ENCODE measurements at places on chromosomes 1 and 21.

DNA sequence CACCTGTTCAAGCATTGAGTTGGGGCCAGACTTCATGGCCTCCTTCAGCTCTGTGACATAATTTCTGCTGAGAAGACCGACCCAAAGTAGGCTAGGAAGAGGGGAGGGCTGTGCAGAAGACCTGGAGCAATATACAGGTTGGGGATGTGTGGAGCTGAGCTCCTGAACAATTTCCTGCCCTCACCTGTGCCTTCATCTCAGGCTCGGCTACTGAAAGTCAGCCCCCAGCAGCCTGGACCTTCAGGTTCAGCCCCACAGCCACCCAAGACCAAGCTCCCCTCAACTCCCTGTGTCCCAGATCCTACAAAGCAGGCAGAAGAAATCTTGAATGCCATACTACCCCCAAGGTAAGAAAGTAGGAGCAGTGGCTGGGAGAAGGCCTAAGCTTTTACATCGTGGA lies 662 bp downstream of the DNALI1 start:
- no peak for DNase-seq

DNA sequence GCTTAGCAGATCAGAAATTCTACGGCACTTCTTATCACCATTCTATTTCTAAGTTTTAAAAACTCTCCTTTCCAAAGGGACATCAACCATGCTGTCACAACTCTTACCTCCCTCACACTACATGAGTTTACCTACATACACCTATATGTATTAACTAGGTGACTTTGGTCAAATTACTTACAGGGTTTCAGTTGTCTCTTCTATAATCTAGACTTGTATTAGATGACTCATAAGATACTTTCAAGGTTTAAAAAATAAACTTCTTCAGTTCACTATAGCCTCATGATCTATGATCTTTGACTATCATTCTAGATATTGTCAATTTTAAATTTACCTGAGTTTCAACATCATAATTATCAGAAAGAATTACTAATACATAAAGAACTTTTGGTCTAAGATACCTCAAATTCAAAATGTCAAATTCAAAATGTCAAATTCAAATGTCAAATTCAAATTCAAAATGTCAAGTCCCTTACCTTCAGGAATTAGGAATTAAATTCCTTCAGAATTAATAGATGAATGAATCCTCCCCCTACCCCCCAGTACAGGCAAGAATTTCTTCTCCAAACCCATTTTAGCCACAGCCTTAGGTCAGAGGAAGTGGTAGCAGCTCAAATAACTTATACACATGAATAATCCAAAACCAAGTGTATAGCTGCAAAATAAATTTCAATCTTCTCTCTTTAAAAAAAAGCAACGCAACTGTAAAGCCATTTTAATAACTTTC lies 31.1 kb downstream of the OTUD7B start:
- DNase-seq = no peak

DNA sequence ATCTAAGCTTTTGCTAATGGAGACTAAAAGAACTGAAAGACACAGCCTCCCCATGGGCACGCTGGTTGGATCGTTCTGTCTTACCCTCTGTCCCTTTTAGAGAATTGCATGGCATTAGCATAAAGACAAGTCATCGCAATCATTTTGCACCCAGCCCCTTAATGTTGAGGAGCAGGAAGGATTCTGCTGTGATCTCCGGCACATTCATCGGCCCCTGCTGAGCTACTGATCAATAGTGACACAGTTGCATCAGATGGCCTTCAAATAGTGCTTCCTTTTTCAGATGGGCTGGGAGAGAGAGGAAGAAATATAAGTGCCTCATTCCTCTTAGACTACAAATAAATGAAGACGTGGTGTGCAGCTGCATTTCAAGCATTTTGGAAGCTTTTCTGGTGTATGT lies 75.4 kb downstream of the NOS1AP start:
- DNase-seq = no peak

GRCh38 chr1:21152423-21153100 lies 24.1 kb downstream of the EIF4G3 start:
- DNase-seq = no peak

DNA sequence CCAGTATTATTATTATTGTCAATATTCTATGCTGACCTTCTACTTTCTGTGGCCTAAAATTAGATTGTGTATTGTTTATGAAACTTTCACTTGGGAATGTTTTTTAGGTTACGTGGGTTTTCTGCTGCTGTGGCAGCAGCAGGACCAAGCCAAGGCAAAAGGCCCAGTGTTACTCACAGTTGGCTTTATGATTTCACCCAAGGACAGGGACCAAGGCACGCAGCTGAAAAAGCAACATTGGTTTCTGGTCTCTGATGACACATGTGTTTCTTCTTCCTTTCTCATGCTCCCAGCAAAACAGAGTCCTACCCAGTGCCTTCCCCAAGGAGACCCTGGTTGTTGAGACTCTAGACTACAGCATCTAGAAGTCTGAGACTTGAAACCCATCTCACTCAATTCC lies 413.7 kb downstream of the SETD4 start:
- DNase-seq = no peak

DNA sequence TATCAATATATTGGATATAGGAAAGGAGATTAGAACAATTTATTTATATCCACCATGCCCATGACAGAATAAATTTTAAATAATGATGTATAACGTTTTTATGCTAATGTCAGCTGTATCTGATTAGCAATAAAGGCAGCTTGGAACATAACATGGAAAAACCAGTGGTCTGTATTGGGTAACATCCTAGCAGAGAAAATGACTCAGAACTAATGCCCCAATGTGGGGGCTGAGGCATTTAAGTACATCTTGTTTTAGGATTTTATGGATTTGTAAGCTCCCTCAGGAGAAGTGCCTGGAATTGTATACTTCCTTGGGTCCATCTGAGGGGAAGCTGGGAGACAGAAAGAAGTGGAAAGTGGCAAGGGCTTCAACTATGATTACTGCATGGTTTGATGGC lies 82.3 kb downstream of the HMCN1 start:
- DNase-seq = no peak

- no peak for DNase-seq
These were observed 2.8 kb downstream of the S100A10 start for GRCh38 chr1:151990856-151991198.

DNA sequence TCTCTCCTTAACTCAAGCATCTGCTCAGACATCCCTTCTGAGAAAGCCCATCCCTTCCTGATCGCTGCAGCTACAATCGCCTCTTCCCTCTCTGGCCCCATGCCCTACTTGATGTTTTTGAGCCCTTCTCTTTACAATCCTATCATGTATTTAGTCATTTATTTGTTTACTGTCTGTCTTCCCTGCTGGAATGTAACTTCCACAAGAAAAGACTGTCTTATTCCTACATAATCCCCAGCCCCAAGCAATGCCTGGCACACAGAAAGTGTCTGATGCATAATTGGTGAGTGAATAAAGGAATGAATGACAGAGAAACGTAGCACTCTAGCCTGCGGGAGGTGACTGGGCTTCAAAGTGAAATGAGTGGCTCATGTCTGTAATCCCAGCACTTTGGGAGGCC lies 25.4 kb downstream of the ECE1 start:
- DNase-seq = no peak

- DNase-seq = no peak
These were observed 434.8 kb downstream of the LMO4 start for GRCh38 chr1:87763483-87763882.

GRCh38 chr1:156245451-156246232 lies 2.2 kb downstream of the PAQR6 start:
- no peak for DNase-seq

Data from anterior cingulate cortex (tissue), 58 donors.